ENCODE measurements at places on chromosomes 3 and 15.

- no peak for DNase-seq
These were observed 1101.9 kb downstream of the ROBO1 start for GRCh38 chr3:78665776-78666469.

GRCh38 chr3:172391592-172392302 lies 56.5 kb downstream of the GHSR start:
- no peak for DNase-seq

- no peak for DNase-seq
These were observed 24.0 kb upstream of the SLC24A5 start for GRCh38 chr15:48096813-48097212.

- no peak for DNase-seq
These were observed 19.7 kb upstream of the LMOD3 start for GRCh38 chr3:69142090-69142489.

DNA sequence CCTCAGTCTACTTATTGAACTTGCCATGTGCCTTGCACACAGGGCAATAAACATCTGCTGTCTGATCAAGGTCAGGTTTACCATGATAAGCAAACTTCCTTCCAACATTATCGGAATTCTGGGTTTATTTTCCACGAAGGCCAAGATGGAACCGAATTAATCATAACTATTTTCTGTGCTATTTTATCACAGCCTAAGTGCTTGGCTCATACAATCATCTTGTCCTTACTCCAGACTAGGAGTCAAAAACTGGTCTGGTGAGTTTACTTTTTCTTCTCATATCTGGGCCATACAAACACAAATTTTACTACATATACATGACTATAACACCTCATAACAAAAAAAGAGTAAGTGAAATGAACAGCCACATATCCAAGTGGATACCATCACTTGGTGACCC lies 2.3 kb downstream of the FBN1 start:
- no peak for DNase-seq

GRCh38 chr3:29312960-29313452 lies 32.1 kb downstream of the RBMS3 start:
- no peak for DNase-seq

DNA sequence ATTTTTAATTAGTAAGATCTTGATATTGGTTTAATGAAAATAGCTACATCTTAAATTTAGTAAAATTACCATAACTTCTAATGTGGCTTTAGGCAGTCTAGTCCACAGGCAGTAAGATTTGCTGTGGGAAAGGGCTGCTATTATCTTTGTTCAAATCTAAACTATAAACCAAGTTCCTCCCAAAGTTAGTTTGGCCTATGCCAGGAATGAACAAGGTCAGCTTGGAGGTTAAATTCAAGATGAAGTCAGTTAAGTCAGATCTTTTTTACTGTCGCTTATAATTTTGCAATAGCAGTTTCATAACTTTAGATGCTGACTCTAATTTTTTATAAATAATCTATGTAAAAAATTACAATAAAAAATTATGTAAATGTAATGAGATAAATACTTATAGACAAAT lies 1016.9 kb upstream of the ALCAM start:
- no peak for DNase-seq

DNA sequence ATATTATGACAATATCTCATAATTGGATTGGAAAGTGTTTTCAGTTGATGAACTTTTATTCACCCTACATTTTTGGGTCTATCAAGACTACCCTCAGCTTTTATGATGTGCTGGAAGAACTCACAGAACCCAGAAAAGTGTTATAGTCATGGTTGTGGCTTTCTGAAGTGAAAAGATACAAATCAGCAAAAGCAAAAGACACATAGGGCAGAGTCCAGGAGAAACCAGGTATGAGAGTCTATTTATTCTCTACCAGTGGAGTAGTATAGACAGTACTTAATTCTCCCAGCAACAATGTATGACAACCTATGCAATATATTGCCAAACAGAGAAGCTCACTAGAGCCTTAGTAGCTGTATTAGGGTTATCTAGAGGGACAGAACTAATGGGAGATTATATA lies 280.4 kb upstream of the TTC14 start:
- DNase-seq, result no peak

DNA sequence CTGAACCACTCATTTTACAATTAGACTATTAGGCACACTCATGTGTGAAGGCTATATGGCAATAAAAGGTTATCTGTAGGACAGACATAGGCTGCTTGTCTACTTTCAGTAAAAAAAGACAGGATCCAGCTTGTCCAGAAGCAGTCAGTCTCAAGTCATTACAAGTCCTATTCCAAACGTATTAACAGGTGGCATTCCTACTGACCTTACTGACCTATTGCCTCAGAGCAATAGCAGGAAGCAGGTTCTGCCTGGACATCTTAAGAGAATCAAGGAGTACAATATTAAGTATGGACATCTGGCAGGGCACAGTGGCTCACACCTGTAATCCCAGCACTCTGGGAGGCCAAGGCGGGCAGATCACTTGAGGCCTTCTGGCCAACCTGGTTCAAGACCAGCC lies 7.0 kb downstream of the CMTM6 start:
- no peak for DNase-seq

- DNase-seq, result no peak
These were observed 36.7 kb upstream of the GOLGA8B start for GRCh38 chr15:34620142-34620541.

DNA sequence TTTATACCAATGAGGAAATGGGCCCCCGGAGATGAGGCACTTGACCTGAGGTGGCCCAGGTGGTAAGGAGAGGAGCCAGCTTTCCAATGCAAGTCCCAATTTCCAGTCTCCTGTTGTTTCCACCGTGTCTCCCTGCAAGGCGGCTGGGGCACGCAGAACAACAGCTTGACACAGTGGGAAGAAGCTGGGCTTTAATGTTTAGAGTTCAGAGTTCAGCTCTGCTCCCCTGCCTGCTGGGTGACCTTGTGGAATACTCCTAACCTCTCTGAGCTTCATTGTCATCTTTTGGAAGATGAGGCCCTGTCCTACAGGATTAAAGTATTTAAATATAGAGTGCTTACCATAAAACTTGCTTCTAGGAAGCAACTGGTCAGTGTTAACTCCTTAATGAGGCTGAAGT lies 80.3 kb downstream of the SMAD3 start:
- no peak for DNase-seq

GRCh38 chr15:59138243-59138642 lies 33.3 kb downstream of the CCNB2 start:
- no peak for DNase-seq

DNA sequence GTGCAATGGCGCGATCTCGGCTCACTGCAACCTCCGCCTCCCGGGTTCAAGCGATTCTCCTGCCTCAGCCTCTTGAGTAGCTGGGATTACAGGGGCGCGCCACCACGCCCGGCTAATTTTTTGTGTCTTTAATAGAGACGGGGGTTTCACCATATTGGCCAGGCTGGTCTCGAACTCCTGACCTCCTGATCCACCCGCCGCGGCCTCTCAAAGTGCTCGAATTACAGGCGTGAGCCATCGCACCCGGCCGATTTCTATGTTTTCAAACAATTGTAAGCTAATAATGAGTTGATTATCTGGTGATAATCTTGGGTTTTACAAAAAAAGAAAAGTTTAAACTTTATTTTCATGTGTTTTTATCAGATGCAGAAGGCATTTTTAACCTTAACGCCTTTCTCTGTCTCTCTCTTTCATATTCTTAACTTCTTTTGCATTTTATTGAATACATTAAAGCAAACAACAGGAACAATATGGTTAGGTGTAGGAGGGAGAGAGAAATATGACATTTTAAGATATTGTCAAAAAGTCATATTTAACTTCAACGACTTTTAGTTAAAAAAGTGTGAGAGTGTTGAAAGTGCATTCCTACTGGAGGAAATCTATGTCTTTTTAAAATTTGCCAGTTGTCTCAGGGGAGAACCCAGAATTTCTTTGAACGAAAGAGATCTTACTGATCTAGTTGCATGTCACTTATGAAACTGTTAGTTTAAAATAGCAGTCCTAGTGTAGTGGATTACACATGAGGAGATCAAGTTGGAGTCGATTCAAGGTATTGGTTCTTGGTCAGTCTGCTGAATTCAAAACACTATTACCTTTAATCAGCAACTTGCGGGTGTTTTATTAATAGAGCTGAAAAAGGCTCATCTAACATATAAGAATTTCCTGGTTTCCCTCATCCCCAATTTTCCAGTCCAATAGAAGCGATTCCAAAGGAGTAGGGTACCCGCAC lies 3.4 kb upstream of the MEIS2 start:
- no peak for DNase-seq

DNA sequence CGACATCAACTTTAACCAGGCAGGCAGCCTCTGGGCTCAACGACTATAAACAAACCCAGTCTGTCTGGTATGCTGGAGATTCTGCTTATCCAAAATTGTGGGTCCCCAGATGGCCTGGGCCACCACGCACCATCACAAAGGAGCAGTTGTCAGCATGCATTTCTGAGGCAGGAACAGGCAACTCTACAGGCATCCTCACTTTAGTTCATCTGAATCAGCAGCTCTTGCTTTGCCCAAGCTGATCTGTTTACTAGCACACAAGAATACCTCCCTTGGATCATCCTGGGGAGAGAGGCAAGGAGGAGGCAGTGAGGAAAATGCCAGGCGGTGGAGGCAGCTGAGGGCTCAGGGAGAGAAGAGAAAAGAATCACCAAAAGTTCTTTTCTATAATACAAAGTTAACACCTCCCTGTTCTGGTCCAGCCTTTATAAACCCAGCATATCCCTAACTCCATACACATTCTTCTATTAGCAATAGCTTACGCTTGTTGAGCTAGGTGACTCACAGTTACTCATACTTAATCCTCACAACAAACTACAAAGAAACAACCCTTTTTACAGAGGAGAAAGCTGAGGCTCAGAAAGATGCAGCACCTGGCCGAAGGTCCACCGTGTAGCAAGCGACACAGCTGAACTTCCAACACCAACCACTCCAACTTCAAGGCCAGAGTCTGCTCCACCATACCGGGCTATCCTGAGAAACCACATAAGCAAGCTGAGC lies 33.6 kb downstream of the ZDHHC3 start:
- DNase-seq, result no peak
